ENCODE measurements at places on chromosomes 12 and 14.

DNA sequence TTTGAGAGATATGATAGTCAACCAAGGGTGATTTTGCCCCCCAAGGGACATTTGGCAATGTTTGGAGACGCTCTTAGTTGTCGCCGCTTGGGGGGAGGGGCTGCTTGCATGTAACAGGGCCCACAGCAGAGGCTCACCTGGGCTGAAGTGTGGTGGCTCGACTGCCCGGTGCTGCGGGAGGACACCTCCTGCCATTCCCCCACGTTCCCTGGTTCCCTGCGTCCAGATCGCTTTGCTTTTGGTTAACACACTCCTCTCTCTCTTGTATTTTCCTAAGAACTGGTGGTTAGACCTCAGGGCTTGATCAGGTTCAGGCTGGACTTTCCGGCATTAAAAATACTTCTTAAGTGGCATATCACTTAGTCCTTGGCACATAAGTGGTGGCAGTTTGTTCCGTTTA, 18.9 kb downstream of the PPP2R5C start:
- DNase-seq, result no peak

DNA sequence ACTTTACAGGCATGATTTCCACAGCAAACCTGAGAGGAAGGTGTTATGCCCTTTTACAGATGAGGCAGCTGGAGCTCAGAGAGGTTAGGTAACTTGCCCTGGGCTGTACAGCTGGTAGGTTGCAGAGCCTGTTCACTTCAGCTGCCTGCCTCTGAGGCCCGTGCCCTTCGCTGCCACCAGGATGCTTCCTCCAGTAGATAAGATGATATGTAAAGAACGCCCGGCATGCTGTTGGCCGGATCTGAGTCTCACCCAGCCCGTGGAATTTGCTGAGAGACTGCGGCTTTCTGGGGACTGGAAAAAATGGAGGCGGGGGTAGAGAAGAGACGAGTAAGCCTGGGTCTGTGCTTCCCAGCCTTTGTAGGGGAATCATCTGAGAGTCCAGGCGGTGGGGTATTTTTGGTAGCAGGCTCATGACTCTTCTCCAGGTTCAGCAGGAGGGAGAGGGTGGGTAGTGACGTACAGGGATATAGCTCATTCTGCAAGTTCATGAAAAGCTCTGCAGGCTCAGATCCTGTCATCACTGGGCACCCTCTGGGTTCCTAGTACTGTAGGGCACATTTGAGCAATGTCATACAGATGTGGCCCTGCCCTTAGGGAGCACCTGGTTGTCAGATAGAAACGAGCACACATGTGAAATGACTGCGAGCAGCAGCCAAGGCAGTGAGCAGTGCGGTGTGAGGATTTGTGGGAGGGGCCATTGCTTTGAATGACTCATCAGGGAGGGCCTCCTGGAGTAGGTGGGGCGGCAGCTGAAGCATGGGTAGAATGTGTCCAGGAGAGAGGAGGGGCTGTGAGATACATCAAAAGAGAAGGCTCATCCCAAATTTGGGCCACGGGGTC, 159.4 kb downstream of the TSPAN9 start:
- no peak for DNase-seq

- no peak for DNase-seq
Observed at GRCh38 chr12:80299976-80300375, 144.1 kb upstream of the PTPRQ start.

- DNase-seq, result no peak
Observed at GRCh38 chr14:74549588-74549987, 56.0 kb downstream of the ISCA2 start.

- no peak for DNase-seq
Observed at GRCh38 chr14:49857427-49858003, 4.9 kb upstream of the NEMF start.

DNA sequence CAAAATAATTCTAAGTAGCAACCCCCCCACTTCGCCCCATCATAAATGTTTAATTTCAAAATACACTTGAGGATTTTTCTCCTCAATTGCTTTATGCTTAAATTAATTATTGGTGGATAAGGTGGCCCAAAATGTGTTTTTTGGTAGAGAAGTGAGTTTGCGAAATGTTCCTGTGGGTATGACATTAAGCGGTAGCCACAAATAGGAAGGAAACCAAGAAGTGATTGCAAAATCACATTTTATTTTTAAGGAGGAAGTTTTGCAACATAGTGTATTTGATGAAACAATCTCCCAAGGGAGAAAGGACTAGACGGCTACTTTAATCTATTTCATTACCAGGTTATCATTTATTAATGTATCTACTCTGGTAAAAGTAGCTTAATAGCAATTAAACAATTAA, 25.5 kb downstream of the SLC25A3 start:
- DNase-seq, result no peak

DNA sequence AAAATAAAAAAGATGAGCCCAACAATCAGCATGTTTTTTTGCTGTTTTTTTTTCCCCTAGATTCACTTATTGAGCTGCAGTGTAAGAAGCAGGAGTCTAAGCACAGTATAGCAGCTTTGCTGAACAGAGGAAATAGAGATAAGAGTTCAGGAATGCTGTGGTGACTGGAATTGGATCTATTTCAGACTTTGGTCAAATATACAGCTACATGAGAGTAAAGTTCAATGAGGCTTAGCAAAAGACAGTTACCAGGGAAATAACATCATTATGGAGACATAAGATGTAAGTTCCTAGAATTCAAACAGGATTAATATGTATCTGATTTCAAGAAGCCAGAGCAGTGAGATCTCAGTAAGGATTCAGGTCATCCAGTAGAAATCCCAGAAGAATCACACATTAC, 613.0 kb downstream of the RPS29 start:
- no peak for DNase-seq

DNA sequence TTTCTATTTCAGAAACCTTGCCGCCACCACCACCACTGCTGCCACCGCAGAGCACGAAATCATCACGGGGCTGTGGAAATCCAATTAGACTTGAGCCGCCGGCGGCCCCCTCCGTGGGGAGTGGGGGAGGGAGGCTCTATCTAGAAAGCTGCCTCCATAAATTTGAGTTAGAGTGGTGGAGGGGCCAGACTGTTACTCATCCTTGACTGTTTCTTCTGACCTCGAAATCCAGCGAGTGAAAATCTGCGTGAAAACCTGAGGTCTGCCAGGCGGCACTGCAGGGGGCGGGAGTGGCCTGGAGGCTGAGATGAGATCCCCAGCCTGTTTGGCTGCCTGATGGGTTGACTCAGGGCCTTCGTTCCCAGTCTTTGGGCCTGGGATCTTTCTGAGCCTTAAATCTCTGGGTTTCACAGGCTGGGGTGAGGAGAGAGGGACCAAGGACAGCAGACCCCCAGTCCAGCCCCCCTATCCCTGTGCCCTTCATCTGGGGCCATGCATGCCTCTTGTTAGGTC, 29.9 kb downstream of the TSPAN9 start:
- no peak for DNase-seq

DNA sequence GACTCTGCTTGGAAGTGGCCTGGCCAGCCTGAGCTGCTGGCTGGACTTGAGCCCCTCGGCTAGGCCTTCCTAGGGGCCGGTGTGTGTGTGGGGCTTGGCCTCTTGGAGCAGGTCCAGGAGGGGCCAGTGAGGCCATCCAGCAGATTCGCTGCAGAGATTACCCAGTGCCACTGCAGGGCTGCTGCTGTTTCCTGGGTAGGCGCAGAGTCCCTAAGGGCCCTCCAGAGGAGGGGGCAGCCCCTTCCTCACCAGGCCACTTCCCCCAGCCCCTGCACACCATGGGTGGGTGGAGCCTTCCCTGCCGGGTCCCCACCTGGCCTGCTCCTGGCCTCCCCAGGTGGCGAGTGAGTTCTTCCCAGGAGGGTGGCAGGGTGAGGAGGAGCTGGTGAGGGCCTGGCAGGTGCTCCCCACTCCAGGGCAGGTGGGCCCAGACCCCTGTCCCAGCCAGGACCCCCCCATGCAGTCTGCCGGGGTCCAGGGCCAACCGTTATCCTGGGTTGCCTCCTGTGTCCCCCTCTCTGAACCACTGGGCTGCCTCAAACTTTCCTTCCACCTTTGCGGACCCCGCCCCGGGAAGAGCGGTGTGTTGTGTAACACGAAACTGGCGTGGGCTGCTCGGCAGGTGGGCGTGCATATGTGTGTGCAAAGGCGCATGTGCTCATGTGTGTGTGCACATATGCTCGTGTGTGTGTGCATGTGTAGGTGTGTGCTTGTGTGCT, 25.1 kb downstream of the ASPG start:
- no peak for DNase-seq

DNA sequence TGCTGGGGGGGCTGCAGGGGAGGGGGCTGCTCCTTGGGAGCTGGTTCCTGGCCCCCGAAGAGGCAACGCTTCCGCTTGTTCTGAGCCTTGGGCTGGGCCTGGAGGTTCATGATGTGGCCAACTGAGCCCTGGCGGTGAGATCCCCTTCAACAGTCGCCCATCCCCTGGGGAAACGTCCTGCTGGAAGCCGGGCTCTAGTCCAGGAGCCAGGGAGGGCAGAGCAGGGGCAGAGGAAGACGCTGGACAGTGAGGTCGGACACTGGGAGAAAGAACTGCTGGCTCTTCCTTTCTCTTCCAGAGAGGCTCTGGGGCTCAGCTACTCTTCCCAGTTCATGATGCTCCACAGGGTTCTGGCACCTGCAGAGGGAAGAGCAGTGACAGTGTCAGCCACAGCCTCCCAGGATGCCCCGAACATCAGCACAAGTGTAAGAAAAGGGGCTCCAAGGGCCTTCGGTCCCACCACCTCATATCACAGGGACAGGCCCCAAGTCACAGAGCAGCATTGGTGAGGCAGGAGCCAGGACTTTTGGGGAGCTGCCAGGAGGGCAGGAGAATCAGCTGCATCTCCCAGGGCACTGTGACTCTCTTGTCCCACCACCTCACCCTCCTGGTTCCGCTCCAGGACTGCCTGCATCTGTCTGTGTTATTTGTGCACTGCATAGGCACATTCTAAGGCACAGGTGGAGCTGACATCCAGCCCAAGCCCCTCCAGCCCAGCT, 25.9 kb upstream of the PNMA1 start:
- DNase-seq, result no peak

- DNase-seq, result no peak
Observed at GRCh38 chr12:40153432-40153831, 47.6 kb upstream of the SLC2A13 start.

DNA sequence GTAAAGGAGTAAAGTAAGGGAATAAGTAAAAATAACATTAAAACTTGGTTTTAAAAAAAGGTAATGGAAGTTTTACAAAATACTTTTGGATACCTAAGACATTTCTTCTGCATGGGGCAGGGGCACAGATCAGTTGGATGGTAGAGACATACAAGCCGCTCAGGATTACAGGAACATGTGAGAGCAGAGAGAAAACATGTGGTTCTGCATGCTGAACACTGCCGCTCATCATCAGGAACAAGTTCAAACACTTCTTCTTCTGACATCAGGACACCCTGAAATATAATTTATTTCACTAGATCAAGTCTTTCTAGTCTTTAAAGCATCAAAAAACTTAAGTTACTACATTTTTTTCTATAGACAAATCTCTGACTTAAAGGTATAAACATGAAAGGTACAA, 60.9 kb upstream of the SLC6A13 start:
- no peak for DNase-seq

DNA sequence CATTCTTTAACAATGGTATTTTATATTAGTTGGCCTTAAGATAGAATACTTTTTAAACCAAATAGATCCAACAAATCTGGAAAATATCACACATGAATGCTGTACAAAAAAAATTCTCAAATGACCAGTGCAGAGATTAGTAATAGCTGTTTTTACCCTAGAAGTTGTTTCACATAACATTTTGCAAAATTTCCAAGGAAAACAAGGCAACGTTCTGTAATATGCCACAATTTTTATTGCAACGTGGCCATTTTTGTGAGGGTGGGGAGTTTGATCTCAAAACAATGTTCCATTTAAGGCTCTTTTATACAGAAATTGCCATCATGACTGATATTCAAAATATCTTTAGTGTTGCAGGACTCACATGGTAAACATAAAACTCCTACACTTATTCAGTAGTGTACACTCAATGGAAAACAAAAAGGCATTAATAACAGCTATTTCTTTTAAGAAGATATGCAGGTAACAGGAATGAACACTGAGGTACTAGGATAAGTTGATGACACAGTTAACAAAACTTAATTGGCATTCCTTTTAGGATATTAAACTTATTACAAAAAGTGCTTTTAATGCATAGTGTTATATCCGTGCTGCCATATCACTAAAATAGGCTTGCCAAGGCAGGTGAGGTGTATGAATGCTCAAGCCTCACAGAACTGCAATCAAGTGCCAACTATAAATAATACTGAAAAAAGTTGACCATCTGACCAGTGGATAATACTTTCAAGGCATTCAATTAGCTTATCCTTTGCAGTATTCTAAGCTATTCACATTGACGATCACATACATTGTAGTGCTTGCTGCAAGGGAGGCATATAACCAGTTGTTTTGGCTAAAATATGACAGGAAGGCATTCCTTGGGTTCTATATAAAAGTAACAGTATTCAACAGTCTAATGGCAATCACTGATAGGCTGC, 2.3 kb downstream of the CFL2 start:
- no peak for DNase-seq

DNA sequence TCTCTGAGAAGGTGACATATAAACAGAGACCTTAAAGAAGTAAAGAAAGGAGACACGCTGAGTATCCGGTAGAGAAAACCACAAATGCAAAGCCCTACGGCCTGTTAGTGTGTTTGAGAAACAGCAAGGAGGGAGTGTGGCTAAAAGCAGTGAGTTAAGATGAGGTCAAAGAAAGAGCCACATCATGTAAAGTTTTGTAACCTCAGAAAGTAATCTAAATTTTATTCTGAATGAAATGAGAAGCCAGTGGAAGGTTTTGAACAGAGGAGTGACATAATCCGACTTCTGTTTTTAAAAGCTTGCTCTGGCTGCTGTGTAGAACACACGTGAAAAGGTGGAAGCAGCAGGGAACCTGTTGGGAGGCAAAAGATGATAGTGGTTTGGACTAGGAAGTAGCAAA, 32.6 kb downstream of the PPP2R5E start:
- no peak for DNase-seq

GRCh38 chr14:63282997-63283883, 35.5 kb downstream of the GPHB5 start:
- no peak for DNase-seq

GRCh38 chr12:12819221-12819620, 6.1 kb downstream of the DDX47 start:
- no peak for DNase-seq

- no peak for DNase-seq
Observed at GRCh38 chr14:64159588-64159987, 134.6 kb downstream of the ESR2 start.

DNA sequence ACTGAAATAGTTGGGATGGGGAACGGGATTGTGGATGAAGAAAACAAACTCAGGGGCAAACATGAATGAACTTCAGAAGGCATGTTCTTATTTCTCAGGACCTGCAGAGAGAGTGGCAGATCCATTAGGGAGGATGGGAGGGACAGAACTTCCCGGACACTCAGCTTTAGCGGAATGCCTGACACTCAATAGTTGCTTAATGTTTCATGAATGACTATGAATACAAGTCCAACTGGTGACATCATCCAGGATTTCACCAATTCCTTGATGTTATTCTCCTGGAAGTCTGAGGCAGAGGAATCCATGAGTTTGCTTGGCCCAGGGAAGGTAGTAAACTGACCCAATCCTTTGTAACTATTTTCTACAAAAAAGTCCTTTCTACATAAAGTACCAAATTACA, 37.8 kb upstream of the LRRC10 start:
- no peak for DNase-seq

- DNase-seq, result no peak
Observed at GRCh38 chr14:76203086-76204001, 51.6 kb downstream of the GPATCH2L start.

All from CD4-positive, alpha-beta T cell treated with Interleukin-17A for 4 hours (primary cell).